Omental fat pad (tissue), 4 donors: ENCODE measurements at places on chromosomes 5 and 9.

GRCh38 chr5:156584871-156585270 lies 257.9 kb downstream of the SGCD start:
- no peak for DNase-seq

- no peak for DNase-seq
Observed at GRCh38 chr9:14479163-14479560, 165.2 kb upstream of the NFIB start.

- no peak for DNase-seq
Observed at GRCh38 chr5:99795031-99795430, 740.1 kb upstream of the FAM174A start.

- DNase-seq, result no peak
Observed at GRCh38 chr9:113913426-113914195, 37.5 kb downstream of the ZNF618 start.

DNA sequence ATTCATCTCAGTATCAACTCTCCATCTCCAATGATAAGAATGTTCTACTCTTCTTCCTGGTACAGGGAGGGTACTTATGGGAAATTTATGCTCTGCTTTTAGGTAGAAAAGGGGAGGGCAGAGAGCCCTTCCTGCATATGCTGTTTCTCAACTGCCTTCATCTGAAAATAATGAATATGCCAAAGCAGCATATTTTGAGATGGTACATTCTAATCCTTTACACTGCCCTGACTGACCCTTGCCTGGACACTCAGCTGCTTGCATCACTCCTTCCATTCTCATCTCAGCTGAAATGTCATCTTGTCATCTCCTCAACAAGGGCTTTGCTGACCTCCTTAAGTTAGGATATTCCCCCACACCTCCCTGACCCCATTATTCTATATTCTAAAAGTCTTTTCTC lies 68.5 kb downstream of the ALDH7A1 start:
- DNase-seq, result no peak

- peak; percentile 76 for DNase-seq
Observed at GRCh38 chr5:158174918-158175851, 316.2 kb upstream of the CLINT1 start.

GRCh38 chr5:116842514-116842961 lies 267.9 kb upstream of the SEMA6A start:
- no peak for DNase-seq

- no peak for DNase-seq
Observed at GRCh38 chr5:159908591-159908940, 7.7 kb upstream of the ADRA1B start.

- no peak for DNase-seq
Observed at GRCh38 chr9:83434254-83434653, 103.9 kb downstream of the FRMD3 start.

DNA sequence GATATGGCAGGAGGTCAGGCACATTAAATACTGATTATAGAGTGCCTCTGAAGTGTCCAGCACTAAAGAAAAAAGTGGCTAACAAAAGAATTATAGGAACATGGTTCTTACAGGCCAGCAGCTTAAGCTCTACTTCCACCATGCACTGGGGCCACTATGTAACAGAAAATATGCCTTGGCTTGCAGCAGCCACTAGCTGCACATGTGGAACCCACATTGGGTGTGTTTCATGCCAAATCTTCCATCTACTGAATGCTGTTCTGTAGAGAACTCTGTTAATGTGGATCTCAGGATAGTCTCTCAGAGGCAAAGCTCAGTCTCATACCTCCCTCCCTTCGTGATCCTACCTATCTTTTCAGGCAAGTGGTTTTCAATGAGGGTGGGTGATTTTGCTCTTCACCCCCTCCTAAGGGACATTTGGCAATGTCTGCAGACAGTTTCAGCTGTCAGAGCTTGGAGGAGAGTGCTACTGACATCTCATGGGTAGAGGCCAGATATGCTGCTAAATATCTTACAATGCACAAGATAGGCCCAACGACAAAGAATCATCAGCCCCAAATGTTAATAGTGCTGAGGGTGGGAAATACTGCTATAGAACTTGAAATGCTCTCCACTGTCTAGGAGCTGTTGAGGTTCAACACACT lies 218.9 kb downstream of the TARS1 start:
- no peak for DNase-seq

- no peak for DNase-seq
Observed at GRCh38 chr5:136020001-136020382, 8.8 kb upstream of the TGFBI start.

GRCh38 chr5:144035046-144035740 lies 135.3 kb downstream of the YIPF5 start:
- DNase-seq, result no peak

- DNase-seq, result no peak
Observed at GRCh38 chr5:139740992-139741672, 54.5 kb upstream of the PSD2 start.

- no peak for DNase-seq
Observed at GRCh38 chr5:142014911-142015584, 2.2 kb upstream of the GNPDA1 start.

DNA sequence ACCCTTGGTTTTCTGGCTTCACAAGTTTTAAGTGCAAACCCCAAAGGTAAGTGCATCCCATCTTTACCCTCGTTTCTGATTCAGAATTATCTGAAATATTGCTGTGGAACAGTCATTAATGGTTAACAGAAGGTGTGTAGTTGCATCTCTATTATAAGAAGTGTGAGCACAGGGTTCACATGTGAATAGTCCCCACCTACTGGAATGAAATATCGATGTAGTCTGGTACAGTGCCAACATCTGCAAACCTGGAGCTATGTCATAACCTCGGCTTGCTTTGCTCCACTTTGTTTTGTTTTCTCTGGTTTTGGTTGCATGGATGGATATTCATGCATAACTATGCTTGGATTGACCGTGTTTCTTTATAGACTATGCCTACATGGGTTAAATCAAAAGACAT lies 12.6 kb downstream of the HTR4 start:
- DNase-seq, result no peak
